ENCODE measurements at places on chromosomes 16 and 17. TPM values are rescaled to one million over a fixed set of nuclear protein-coding genes. Genes with fewer than 3 reads are reported as not detected.

DNA sequence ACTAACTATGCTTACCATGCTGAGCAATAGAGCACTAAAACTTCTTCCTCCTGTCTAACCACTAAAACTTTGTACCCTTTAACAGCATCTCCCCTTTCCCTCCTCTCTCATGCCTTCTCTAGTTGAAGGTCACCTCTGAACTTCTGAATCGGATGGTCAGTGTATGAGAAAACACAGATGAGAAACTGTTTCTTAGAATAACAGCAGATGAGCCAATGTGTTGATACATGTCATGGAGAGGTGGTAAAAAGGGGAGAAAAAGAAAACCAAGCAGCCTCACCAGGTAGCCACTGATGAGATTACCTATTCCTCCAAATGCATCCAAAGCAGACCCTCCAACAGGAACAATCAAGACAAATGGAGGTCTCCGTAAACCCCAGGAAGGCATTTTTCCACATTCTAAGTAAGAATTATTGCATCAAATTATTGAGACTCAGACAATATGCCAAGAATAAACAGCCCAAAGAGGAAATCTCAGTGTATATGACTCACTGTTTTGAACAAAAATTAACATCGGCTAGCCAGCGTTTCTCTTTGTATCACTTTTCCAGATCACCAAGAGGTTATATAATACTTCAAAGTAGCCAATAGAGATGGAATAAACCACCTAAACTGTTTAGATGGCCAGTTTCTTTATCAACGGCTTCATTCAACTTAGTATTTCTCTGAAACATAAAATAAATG lies 793.3 kb upstream of the SOX9 start:
- H3K27ac ChIP-seq: no peak overlapping the region
- H3K36me3 ChIP-seq: no peaks in the 10 kb centered on the region
- H3K4me1 ChIP-seq: peaks cover 7% of the 10 kb centered on the region
- H3K27me3 ChIP-seq: no peaks in the 10 kb centered on the region
- no peak overlapping the region for H3K4me3 ChIP-seq
- DNase-seq: no peak

DNA sequence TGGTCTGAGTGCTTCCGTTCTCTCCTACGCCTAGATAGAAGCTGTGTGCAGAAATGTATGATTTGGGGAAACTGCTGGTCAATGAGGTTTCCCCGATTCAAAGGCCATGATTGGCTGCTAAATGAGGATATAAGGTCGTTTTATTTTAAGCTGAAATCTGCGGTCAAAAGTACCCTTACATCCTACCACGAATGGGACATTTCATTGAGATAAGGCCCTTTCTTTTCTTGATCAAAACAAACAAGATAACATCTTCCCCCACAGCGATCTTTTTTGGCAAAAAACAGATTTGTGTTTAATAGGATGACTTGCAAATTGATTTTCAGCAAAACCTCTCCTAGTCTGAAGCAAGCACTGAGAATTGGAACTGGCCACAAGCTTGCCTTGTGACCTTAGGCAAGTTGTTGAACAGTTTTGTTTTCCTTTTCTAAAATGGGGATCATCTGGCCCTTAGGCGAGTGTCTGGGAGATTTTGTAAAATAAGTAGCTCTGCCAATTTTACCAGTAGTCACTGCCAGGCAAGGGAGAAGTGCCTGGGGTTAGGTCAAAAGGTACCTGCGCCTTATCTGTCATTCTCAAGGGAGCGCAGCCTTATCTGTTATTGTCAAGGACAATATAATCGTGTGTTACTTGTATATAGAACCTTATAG lies 635 bp downstream of the SCPEP1 start:
- peak overlapping the region; percentile 91 for H3K4me3 ChIP-seq
- DNase-seq: no peak
- H3K36me3 ChIP-seq: no peaks in the 10 kb centered on the region
- H3K27ac ChIP-seq: peak overlapping the region; percentile 1
- peaks cover 37% of the 10 kb centered on the region for H3K4me1 ChIP-seq

- H3K27ac ChIP-seq: no peak overlapping the region
- H3K4me3 ChIP-seq: no peak overlapping the region
- DNase-seq: no peak
- H3K36me3 ChIP-seq: no peaks in the 10 kb centered on the region
- H3K4me1 ChIP-seq: no peaks in the 10 kb centered on the region
- H3K27me3 ChIP-seq: peaks cover 5% of the 10 kb centered on the region
Measured at GRCh38 chr17:33977729-33978514, 277.2 kb upstream of the CCL2 start.

GRCh38 chr16:31458073-31458843 lies 1.0 kb upstream of the ARMC5 start:
- H3K36me3 ChIP-seq: peaks cover 4% of the 10 kb centered on the region
- DNase-seq: no peak
- H3K4me3 ChIP-seq: peak overlapping the region; percentile 88

GRCh38 chr17:1732241-1732832 lies 7.8 kb downstream of the WDR81 start:
- H3K4me3 ChIP-seq: no peak overlapping the region
- peaks cover 9% of the 10 kb centered on the region for H3K4me1 ChIP-seq
- no peak for DNase-seq
- no peaks in the 10 kb centered on the region for H3K36me3 ChIP-seq
- H3K27me3 ChIP-seq: no peaks in the 10 kb centered on the region

DNA sequence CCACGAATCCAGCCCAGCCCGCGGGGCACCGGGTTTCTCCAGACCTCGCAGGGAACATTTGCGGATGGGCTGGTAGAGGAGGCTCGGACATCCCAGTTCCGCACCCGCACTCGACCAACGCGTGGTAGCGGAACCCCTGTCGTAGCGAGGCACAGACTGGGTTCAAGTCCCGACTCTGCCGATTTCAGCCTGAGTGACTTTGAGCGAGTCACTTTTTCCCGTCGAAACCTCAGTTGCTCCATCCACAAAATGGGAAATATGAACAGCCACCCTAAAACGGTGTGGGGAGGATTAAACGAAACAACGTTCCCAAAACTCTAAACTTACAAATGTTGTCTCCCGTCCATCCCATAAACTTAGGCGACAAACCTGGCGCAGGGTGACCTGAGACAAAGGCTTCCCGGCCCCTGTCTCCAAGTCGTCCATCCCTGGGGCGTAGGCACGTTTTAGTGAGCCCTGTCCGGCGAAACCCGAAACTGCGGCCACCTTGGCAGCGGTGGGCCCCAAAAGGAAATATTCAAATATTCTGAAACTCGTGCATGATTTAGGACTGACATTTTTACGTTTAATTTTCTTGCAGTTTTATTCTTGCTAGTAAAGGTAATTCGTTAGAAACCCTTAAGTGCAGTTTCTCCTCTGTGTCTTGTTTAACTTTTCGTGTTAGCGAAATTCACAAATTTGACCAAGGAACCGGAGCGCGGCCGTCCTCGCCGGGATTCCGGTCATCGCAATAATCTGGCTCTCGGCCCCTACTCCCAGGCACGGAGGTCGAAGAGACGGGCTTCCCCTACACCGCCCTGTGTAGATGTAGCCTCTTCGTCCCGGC lies 1.9 kb upstream of the MLLT6 start:
- peak overlapping the region; percentile 94 for H3K4me3 ChIP-seq
- H3K36me3 ChIP-seq: peaks cover 2% of the 10 kb centered on the region
- peaks cover 56% of the 10 kb centered on the region for H3K4me1 ChIP-seq
- peaks cover 59% of the 10 kb centered on the region for H3K27me3 ChIP-seq
- no peak overlapping the region for H3K27ac ChIP-seq
- DNase-seq: peak; percentile 15

ADORA2B gene
- total RNA-seq: 0.98 TPM

FBXO31 gene
- 19.4 TPM for total RNA-seq

LRRC46 gene
- total RNA-seq: 1.4 TPM

All from neural crest cell (in vitro differentiated cells).